ENCODE measurements at places on chromosomes 6 and 20.

DNA sequence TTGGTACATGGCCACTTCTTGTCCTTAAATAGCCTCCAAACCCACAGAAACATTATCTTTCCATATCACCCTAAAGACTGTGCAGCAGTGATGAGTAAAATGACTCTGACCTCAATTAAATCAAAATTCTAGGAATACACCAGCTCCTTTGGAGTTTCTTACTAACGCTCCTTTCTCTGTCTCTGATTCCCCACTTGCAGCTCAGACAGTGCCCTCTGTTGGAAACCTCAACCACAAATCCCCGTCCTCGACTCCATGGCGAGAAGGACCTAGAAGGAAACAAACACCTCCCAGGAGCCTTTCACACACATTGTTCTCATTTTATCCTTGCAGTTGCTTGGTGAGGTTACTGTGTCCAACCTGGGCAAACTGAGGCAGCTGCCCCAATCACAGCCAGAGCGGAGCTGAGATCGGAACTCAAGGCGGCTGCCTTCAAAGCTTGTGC lies 17.7 kb upstream of the PARD6B start:
- no peak overlapping the region for H3K4me3 ChIP-seq
- DNase-seq = no peak
- no peaks in the 10 kb centered on the region for H3K36me3 ChIP-seq
- H3K4me1 ChIP-seq = peaks cover 17% of the 10 kb centered on the region

DNA sequence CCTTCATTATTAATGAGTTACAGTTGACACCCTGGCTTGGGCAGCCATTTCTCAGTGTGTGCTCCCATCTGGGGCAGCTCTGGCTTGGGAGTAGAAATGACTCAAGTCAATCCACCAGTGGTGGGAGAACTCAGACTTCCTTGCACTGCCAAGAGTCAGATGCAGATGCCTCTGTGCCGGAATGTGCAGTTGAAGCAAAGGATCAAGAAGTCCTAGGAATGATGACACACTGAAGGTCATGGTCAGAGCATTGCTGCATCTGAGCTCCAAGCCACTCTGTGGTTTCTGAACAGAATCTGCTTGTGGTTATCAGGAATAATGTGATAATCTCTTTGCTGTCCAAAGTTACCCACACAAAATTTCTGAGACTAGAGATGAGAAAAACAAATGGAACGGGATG lies 19.5 kb upstream of the PAX1 start:
- DNase-seq = no peak
- H3K27ac ChIP-seq = no peak overlapping the region
- no peaks in the 10 kb centered on the region for H3K36me3 ChIP-seq
- H3K4me3 ChIP-seq = no peak overlapping the region
- H3K4me1 ChIP-seq = no peaks in the 10 kb centered on the region

- no peaks in the 10 kb centered on the region for H3K36me3 ChIP-seq
- H3K4me1 ChIP-seq = peaks cover under 1% of the 10 kb centered on the region
- no peak for DNase-seq
- H3K27ac ChIP-seq = no peak overlapping the region
- H3K27me3 ChIP-seq = no peaks in the 10 kb centered on the region
- H3K4me3 ChIP-seq = no peak overlapping the region
Observed at GRCh38 chr6:109507490-109508072, 24.6 kb upstream of the ZBTB24 start.

DNA sequence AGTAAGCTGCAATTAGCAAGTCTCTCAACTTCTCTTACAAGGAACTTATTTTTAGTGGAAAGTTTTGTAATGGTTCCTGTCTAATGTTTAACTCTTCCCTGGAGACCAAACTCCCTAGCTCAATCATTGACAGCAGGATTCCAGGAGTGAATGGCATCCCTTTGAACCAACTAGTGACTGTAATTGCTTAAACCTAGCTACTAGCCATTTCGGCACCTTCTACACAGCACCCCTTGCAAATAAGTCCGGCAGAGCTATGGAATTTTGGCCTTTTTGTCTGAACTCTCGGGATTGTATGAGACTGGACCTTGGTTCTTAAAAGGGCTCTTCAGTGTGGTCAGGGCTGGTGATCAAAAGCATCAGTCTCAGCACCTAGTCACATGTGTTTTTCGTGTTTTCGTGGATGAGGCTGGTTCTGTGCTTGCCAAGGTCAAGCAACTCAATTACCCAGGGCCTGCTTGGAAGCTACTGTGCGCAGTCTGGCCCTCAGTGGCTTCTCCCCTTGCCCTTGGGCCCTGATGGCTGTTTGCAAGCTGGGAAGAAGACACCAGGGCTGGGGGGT lies 135.3 kb upstream of the NEDD9 start:
- no peak for DNase-seq
- H3K27ac ChIP-seq = peak overlapping the region; percentile 88
- no peaks in the 10 kb centered on the region for H3K36me3 ChIP-seq

DNA sequence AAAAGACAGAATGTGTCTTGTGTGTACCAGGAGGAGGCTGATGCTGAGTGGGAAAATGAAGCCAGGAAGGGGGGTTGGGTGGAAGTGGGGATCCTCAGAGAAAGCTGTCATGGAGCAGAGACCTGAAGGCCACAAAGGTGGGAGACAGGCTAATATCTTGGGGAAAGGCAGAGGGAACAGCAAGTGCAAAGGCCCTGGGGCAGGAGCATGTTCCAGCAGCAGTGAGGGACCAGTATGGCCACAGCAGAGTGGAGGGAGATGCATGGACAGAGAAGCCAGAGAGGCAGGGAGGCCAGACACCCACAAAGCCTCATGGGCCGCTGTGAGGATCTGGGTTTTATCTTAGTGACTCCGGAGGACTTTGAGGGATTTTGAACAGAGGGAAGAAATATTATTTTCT lies 254.2 kb upstream of the SULF2 start:
- no peak overlapping the region for H3K27ac ChIP-seq
- H3K27me3 ChIP-seq = peaks cover 14% of the 10 kb centered on the region
- no peaks in the 10 kb centered on the region for H3K4me1 ChIP-seq
- no peaks in the 10 kb centered on the region for H3K36me3 ChIP-seq
